ENCODE measurements at places on chromosomes 2 and 18.
A peak's percentile ranks its signal among the peaks of the same experiment; 100 is the strongest.

- DNase-seq = no peak
Measured at GRCh38 chr2:66890166-66890742, 455.3 kb downstream of the MEIS1 start.

DNA sequence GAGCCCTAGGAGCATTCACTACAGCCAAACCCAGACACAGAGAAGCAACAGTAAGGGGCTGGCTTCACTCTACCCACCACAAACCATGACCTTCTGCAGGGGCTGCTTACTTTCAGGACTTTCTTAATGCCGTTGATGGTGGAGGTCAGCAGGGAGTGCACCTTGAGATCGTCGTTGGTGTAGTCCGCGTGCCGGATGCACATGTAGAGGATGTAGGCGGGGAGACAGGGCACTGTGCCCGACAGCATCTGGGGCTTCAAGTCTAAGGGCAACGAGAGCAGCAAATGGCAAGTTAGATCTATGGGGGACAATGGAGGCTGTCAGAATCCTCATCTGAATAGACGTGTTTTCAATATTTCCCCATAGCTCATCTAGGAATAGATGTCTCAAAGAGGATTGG lies 29.8 kb upstream of the ACAA2 start:
- DNase-seq = no peak

- no peak for DNase-seq
Measured at GRCh38 chr2:159032146-159032545, 63.7 kb downstream of the TANC1 start.

GRCh38 chr18:26642440-26643348 lies 94.3 kb upstream of the KCTD1 start:
- DNase-seq = no peak

GRCh38 chr18:11811009-11811408 lies 40.2 kb upstream of the CHMP1B start:
- no peak for DNase-seq

DNA sequence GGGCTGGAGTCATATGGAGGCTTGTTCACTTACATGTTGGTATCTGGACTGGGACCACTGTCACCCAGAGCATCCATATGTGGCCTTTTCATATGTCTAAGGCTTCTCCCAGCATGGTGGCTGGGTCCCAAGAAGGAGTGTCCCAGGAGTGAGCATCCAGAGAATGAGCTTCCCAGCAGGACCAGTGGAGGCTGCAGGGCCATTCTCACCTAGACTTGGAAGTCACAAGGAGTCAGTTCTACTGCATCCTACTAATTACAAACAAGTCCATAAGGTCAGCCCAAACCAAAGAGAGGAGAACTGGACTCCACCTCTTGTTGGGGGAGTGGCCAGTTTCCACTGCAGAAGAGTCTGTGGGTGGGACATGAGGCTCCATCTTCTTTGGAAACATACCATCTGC lies 5.1 kb upstream of the TEX51 start:
- DNase-seq = no peak

- DNase-seq = no peak
Measured at GRCh38 chr2:159728629-159729028, 16.3 kb downstream of the MARCHF7 start.

GRCh38 chr2:172442072-172442895 lies 14.9 kb downstream of the ITGA6 start:
- no peak for DNase-seq

DNA sequence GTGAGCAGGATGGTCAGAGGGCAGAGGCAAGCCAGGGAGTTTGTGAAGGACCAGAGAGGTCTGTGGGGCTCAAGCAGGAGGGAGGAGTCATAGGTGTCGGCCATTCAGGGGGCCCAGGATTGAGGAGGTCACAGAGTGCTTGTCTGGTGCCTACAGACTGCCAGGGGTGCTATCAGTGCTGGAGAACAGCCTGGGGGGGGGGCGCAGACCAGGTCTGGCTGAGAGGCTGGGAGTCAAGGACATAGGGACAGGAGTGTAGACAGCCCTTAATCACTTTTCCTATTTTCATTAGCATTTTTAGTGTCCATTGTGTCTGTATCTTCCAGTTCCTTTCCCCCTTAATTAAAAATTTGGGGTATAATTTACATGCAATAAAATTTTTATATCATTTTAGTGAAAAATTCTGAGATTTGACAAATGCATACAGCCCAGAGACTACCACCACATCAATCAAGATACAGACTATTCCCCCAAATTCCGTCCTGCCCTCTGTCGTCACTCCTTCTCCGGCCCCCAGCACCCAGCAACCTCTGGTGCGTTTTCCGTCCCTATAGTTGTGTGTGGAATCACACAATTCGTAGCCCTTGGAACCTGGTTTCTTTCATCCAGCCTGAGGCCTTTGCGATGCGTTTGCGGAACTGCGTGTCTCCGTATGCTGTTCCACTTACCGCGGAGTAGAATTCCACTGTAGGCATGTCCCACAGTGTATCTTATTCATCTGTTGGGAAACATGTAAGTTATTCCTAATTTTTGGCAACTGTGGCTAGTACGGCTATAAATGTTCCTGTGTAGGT lies 6.2 kb downstream of the ZAP70 start:
- DNase-seq = no peak

GRCh38 chr2:13227578-13227977 lies 510.8 kb downstream of the TRIB2 start:
- DNase-seq = peak; percentile 58

DNA sequence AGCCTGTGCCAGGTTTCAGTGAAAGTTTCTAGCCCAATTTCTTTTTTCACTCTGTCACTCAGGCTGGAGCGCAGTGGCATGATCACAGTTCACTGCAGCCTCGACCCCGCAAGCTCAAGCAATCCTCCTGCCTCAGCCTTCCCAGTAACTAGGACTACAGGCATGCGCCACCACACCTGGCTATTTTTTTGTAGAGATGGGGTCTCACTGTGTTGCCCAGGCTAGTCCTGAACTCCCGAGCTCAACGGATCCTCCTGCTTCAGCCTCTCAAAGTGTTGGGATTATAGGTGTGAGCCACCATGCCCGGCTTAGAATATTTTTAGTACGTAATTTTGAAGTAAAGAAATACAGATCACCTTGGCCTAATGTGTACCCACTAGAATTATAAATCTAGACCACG lies 87.1 kb downstream of the GORASP2 start:
- no peak for DNase-seq

- DNase-seq = no peak
Measured at GRCh38 chr2:86000131-86000937, 105.4 kb downstream of the POLR1A start.

DNA sequence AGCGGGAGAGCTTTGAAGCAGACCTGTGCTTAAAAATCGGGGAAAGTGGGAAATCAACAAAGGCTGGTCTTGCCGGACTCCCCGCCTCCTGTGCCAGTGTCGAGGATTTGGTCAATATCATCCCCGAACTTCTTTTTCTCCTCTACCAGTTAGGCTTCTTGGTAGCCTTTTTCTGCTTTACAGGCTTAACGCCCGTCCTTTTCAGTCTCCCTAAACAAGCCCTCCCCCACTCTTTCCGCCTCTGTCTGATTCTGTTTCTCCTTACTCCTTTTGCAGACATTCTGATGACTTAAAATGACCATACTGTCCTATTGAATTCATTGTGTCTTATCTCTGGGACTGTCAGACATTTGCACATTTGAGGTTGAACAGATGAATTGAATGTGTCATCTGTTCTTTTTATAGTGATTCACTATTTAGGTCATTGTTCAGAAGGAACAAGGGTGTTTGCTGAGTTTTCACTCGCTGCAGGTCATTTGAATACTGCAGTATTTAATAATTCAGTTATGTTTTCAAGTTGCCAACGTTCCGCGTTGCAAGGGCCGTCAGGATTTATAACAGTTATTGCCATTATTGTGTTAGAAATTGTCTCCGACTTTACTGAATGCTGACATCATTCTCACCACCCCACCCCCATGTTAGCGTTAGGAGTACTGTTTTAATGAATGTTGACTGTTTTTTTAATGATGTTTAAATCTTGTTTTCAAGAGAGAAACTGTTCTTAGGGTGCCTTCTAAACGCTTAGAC lies 1.1 kb downstream of the ITGAV start:
- no peak for DNase-seq

DNA sequence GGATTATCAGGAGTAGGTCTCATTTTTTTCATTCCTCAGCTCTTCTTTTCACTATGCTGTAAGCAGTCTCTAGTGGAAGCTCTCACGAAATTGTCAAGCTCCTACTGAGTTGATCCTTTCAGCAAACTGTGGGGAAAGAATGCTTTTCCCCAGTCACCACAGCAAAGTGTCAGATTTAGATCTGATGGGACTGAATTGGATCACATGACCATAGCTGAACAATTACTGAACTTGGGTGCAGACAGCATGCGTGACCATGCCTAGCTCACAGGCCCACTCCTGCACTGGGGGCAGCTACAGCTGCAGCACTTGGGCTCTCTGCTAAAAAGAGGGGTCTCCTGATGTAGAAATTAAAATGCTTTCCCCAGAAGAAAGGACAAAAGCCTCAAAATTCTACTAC lies 3.1 kb downstream of the ARHGAP15 start:
- no peak for DNase-seq

GRCh38 chr2:213678437-213679218 lies 394.4 kb downstream of the SPAG16 start:
- no peak for DNase-seq

DNA sequence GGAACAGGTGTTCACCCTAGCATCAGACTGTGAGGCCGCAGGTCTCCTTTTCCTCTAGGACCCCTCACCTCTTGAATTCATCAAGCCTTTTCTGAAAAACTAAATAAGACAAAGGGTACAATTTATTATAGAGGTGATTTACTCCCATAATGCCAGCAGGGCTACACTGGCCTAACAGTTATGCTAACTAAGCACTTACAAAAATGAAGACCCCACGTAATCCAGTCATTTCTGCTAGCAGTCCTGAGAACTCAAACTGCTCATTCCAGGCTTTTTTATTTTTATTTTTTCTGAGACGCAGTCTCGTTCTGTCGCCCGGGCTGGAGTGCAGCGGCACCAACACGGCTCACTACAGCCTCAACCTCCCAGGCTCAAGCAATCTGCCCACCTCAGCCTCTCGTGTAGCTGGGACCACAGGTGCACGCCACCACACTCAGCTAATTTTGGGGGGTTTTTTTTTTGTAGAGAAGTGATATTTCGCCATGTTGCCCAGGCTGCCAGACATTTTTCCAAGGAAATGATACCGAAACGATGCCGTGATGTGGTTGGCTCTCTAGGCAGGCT lies 14.2 kb downstream of the CAPG start:
- no peak for DNase-seq
